ENCODE measurements at places on chromosomes 5 and 9.

GRCh38 chr9:90365666-90366065 lies 277.0 kb downstream of the DIRAS2 start:
- DNase-seq: no peak

- no peak for DNase-seq
These were observed 20.2 kb upstream of the GNPDA1 start for GRCh38 chr5:142032747-142033631.

DNA sequence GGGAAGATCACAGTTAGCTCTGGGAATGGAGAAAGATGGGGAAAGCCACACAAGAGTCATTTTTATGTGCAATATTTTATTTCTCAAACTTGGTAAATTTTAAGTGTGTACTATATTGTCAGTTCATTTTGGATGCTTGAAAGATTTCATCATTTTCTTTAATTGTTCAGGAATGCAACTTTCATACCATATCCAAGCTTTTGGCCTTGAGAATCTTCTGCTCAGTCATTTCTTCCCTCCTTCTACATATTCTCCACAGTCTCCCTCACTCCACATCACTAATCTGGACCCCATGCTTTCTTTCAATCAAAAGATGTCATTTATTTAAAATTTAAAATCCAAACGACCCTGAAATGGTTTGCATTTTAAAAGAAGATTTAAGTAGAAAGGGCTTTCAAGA lies 135.4 kb downstream of the FAM114A2 start:
- no peak for DNase-seq

DNA sequence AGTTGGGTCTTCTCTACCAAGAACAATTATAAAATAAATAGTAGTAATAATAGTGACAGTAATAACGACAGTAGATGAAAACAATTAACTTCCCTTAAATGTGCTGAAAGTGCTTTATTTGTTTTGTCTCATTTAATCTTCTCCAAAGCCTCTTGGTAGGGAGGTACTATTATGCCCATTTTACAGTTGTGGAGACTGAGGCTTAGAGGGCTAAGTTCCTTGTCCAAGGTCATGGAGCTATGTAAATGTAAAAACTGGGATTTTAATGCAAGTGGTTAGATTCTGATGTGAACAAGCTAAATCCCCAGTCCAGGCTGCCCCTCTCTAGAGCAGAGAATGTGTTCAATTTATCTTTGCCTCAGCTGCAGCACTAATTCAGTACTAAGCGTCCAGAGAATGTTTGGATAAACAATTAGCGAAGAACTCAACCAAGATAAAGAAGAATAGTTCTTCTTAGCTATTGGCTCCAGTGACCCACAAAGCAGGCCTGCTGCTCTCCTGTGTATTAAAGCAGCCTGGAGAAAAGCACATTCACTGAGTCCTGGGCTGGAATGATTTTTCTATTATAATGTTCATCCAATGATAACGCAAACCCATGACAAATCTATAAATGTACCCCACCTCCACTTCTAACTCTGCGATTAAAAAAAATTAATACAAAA lies 68.8 kb downstream of the NPR3 start:
- no peak for DNase-seq

Data from CD4-positive, alpha-beta T cell treated with Interleukin-10 for 1 hour (primary cell).